ENCODE measurements at places on chromosomes 5 and 9. TPM values are rescaled to one million over a fixed set of nuclear protein-coding genes. Genes with fewer than 3 reads are reported as not detected.

FOXE1 gene
- not detected for total RNA-seq

PCDHAC2 gene
- total RNA-seq = not detected

PIP5K1B gene
- total RNA-seq = 9.6 TPM

GRCh38 chr5:67047160-67047559 lies 149.4 kb downstream of the CD180 start:
- DNase-seq = no peak
- no peak overlapping the region for H3K4me3 ChIP-seq
- H3K27me3 ChIP-seq = no peaks in the 10 kb centered on the region
- H3K4me1 ChIP-seq = no peaks in the 10 kb centered on the region
- H3K36me3 ChIP-seq = no peaks in the 10 kb centered on the region

GRCh38 chr9:85420750-85421149 lies 321.0 kb downstream of the AGTPBP1 start:
- H3K4me1 ChIP-seq = no peaks in the 10 kb centered on the region
- H3K36me3 ChIP-seq = no peaks in the 10 kb centered on the region
- DNase-seq = no peak
- H3K4me3 ChIP-seq = no peak overlapping the region

GRCh38 chr9:91154686-91155085 lies 207.0 kb downstream of the AUH start:
- no peak for DNase-seq
- no peaks in the 10 kb centered on the region for H3K4me1 ChIP-seq
- no peaks in the 10 kb centered on the region for H3K36me3 ChIP-seq
- no peak overlapping the region for H3K4me3 ChIP-seq
- H3K27ac ChIP-seq = no peak overlapping the region

DNA sequence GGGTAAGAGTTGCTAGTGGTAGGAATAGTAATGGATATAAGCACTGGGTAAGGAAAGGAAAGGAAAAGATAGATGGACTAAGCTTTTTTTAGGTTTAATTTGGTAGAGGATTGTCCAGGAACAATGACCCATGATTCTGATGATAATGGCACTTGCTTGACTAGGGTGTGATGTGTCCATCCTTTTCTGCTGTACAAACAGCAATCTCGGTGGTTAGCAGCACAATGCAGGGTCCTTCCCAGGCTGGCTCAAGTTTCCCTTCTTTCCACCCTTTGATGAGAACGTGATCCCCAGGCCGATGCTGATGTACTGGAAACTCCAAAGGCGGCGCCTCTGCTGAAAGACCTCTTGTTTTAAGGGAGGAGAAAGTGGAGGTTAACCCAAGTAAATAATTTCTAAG lies 105.3 kb downstream of the TMEM167A start:
- H3K4me3 ChIP-seq = no peak overlapping the region
- peaks cover 7% of the 10 kb centered on the region for H3K27me3 ChIP-seq
- H3K4me1 ChIP-seq = no peaks in the 10 kb centered on the region
- H3K36me3 ChIP-seq = no peaks in the 10 kb centered on the region

DNA sequence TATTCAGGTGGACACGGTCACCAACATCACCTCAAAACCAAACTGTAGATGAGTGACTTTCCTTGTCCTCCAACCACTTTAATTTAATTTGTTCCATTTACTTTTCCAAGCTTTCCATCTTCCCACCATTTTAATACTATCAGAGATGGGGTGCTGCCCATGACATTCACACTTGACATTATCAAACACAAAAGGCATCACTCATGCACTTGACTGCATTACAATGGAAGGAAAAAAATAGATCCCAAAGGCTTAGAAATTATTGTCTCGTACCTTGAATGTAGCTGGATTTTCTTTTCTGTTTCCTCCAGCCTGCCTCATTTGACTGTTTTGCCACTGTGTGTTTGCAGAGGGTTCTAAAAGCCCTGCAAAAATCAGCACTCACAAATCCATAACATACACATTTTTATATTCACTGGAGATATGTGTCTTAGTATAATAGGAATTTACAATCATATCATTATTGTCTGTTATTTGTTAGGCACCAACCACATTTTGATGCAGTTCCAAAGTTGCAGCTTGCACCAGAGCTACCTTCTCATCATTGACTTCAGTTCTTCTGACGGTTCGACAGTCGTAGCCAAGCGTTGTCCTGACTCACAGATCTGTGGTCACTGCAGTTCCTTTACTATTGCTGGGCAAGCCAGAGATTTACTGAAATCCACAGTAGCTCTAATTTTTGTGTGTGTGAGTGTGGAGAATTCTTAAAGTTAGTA lies 712.3 kb upstream of the WWC1 start:
- no peaks in the 10 kb centered on the region for H3K27me3 ChIP-seq
- H3K4me3 ChIP-seq = no peak overlapping the region

GRCh38 chr9:86804011-86804410 lies 143.3 kb downstream of the GAS1 start:
- DNase-seq = no peak
- no peak overlapping the region for H3K4me3 ChIP-seq
- H3K27me3 ChIP-seq = no peaks in the 10 kb centered on the region
- no peak overlapping the region for H3K27ac ChIP-seq
- no peaks in the 10 kb centered on the region for H3K4me1 ChIP-seq
- H3K36me3 ChIP-seq = no peaks in the 10 kb centered on the region

DNA sequence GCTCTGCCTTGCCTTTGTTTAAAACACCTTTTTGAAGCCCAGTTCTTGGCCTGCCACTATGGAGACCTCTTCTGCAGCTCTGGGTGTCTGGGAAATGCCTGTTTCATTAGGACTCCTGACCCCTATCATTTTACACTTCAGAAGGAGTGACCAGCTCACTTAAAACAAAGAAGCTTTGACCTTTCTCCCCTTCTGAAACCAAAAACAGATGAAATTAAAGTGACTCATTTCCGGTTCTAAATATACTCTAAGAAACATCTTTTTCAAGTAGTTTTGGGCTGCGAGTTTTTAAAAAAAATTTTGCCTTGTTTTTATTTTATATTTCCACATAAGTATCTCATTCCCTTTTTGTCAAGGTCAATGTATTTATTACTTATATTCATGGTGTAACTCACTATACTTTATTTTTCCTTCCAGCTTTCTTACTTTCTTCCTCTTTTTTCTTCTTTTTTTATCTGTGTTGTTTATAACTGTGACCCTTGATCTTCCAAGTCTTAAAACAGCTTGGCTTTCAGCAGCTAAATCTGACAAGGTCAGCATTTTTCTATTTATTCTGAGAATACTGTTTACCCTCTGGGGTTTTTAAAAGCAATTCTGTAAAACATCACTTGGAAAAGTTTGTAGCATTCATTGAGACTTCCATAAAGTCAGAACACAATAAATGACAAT lies 672.9 kb downstream of the NR2F1-AS1 start:
- no peak overlapping the region for H3K27ac ChIP-seq
- no peaks in the 10 kb centered on the region for H3K36me3 ChIP-seq
- no peak overlapping the region for H3K4me3 ChIP-seq
- no peaks in the 10 kb centered on the region for H3K27me3 ChIP-seq

GRCh38 chr5:127313847-127314473 lies 23.4 kb downstream of the MEGF10 start:
- no peaks in the 10 kb centered on the region for H3K4me1 ChIP-seq
- DNase-seq = peak; percentile 70
- no peaks in the 10 kb centered on the region for H3K27me3 ChIP-seq
- H3K36me3 ChIP-seq = no peaks in the 10 kb centered on the region
- no peak overlapping the region for H3K4me3 ChIP-seq

All from K562 (cell line).